ENCODE measurements at places on chromosomes 1 and 21.

GRCh38 chr1:107810291-107810951 lies 154.6 kb downstream of the VAV3 start:
- DNase-seq = no peak

- DNase-seq = no peak
These were observed 110.4 kb upstream of the MAGI3 start for GRCh38 chr1:113279776-113280391.

GRCh38 chr1:115748401-115749150 lies 19.9 kb downstream of the CASQ2 start:
- no peak for DNase-seq

DNA sequence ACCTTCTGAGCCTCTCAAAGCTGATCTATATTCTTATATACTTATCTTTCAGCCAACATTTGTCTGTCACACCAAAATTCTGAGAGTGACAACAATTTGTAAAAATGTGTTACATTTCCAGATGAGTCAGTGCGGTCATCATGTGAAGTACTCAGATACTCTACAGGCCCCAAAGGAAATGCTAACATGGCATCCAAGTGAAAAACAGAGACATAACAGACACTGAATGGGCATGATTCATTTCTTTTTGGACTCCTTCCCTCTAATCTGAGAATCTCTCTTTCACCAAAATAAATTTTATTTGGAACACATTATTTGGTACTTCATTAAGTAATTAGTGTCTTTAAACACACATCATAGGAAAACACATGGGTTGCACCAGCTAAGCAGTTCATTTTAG lies 96.6 kb downstream of the SLC44A5 start:
- no peak for DNase-seq

DNA sequence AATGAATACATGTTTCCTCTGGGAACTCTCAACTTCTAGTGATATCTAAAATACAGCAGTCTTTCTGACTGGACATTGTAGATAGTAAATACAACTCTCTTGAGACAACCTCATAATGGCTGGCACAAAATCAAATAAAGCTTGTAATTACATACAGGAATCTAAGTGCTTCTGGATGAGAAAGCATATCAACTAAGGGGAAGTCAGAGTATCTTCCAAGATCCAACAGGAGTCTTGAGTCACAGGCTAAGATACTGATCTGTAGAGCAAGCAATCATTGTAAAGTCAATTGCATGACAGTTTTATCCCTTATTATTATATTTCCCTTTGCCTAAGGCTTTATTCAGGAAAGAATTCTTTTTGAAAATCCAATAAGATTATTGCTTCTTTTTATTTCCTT lies 249.9 kb downstream of the LRRIQ3 start:
- no peak for DNase-seq

GRCh38 chr1:1178794-1179331 lies 5.2 kb downstream of the TTLL10 start:
- DNase-seq = no peak

GRCh38 chr1:180228648-180229482 lies 1.2 kb upstream of the LHX4 start:
- DNase-seq = no peak

- no peak for DNase-seq
These were observed 8.1 kb downstream of the OR11L1 start for GRCh38 chr1:247833601-247834000.

DNA sequence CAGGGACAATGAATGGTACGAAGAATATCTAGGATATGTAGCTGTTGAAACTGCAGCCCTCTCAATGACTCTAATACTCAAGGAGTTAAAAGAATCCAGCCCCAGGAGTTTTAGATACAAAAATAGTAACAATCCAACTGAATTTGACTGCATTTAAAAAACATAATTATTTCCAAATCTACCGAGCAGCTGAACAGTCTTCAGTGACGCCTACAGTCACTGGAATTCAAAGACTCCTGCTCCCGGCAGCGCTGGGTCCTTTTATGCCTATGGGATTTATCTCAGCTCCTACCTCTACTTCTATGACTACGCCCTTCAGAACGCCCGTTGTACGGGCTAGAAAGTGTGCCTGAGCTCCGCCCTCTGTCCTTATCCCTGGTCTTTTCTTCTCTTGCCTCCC lies 55.7 kb downstream of the WARS2 start:
- DNase-seq = no peak

- DNase-seq = no peak
These were observed 4.4 kb upstream of the AUNIP start for GRCh38 chr1:25863486-25864262.

DNA sequence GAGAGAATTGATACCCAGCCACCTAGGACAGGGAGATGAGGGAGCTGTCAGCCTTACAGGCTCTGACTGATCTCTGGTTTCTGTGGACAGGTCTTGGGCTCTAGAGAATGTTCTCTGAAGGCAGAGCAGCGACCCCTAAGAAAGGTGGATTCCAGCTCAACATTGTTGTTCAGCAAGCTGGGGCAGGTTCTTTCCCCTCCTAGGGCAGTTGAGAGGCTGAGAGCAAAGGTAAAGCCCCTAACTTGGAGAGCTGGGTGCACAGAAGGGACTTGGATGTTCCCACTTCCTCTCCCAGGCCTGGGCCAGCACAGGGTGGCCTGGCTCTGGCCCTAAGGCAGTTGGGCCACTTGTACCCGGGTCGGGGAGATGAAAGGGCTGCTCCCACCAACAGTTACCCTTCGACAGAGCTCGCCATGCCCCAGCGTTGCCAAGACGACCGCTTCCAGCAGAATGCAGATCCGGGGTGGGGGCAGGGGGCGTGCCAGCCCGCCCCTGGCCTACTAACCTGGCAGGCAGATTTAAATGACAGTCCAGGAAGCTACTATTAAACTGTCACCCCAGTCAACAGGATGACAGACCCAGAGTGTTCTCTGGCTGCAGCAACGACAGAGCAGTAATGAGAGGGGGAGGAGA lies 31.6 kb downstream of the LRP8 start:
- no peak for DNase-seq

DNA sequence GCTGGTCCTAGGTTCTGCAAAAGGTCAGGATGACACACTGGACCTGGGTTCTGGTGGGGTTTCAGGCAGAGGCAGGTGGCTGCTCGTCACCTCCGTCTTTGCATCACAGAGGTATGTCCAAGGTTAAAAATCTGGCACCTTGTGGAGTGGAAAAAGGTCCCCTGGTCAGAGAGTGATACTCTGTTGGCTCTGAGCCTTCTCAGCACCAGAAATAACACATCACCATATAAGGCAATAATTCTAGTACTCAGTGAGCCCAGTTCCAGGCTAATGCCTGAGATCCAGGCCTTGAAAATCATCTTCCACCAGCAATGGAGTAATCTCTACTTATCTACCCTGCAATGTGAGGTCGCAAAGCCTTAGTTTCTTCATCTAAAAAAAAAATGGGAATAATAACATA lies 127.3 kb upstream of the C8B start:
- no peak for DNase-seq

DNA sequence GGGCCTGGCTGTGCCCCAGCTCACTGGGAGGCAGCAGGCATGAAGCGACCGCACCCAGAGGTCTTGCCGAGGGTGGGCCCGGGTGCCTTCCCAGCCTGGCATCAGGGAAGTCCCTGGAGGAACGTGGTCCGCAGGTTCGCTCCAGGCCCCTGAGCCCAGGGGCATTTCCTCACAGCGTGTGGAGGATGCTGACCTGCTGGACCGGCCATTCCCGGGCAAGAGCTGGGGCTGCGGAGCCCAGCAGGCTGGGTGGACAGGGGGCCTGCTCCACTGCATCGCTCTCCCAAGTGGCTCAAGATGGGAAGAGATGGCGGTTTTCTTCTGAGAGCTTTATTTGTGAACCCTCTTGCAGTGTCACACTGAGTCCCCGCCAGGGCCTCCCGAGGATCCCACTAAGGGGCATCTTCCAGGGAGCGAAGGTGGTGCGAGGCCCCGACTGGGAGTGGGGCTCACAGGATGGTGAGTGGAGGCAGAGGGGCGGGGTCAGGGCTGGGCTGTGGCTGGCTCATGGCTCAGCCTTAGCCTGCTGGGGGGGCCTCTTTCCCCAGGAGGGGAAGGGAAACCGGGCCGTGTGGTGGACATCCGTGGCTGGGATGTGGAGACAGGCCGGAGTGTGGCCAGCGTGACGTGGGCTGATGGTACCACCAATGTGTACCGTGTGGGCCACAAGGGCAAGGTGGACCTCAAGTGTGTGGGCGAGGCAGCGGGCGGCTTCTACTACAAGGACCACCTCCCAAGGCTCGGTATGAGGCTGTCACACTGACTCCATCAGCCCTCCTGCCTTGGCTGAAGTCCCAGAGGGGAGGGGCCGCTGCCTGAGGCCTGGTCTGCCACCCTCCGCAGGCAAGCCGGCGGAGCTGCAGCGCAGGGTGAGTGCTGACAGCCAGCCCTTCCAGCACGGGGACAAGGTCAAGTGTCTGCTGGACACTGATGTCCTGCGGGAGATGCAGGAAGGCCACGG lies 7.2 kb upstream of the MMP23B start:
- no peak for DNase-seq

GRCh38 chr1:211543025-211543424 lies 35.9 kb downstream of the SLC30A1 start:
- DNase-seq = no peak

GRCh38 chr21:38878379-38879179 lies 72.8 kb downstream of the ETS2 start:
- no peak for DNase-seq

GRCh38 chr1:24297187-24297851 lies 21.8 kb upstream of the GRHL3 start:
- no peak for DNase-seq

DNA sequence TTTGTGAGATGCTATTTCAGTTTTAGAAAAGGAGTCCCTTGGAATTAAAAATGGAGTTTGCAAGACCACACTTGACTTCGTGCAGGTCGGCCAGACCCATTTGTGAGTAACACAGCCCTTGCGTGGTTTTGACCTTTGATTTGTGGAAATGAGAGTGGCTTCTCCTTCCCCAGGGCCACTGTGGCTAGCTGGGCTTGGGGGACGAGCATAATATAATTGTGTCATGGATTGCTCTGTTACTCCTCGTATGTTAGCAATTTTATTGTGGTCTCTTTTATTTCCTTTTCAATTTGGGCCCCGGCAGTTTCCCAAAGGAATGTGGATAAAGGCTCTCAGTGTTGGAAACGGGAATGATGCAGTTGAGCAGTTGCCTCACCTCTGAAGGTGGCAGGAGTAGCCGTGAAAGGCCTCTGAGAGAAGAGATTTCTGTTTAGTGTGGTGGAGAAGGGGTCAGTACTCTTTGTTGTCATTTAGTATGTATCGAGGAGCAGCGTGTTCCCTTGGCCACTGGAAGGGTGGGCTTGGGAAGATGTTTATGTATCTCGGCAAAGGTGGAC lies 194.6 kb downstream of the PBX1 start:
- DNase-seq = no peak

- DNase-seq = no peak
These were observed 51.0 kb downstream of the MT1HL1 start for GRCh38 chr1:236953151-236953700.

DNA sequence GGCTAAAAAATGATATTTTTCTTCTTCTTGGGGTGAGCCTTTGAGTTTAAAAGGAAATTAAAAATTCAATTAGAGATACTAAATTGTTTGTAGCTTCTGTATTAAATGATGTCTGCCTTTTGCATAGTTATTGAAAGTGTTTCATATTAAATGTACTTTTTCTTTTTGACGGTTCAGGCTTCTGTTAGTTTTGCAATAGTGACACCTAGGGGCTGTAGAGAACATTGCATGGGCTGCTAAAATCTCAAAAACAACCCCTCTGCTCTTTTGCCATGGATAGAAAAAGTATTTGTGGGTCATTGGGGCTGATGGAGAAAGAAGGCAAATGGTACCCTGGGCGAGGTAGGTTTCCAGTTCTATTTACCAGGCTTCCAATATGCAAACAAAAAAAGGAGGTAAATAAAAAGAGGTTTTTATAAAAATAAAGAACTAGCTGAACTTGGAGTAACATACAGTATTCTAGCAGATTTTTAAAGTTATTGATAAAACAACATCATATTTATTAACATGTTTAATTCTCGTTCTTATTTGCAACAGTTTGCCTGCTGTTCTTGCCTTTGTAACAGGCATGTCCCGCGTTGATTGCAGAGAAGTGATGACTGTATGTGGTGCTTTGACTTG lies 115.4 kb upstream of the HOOK1 start:
- DNase-seq = no peak

All from AG09319 (cell line).